Esophagus squamous epithelium (tissue), 5 donors: ENCODE measurements at places on chromosomes 1 and 21.

GRCh38 chr21:35426469-35426868 lies 377.4 kb upstream of the RUNX1 start:
- DNase-seq = no peak

- no peak for DNase-seq
Observed at GRCh38 chr1:93613898-93614297, 67.7 kb downstream of the BCAR3 start.

- DNase-seq = no peak
Observed at GRCh38 chr21:34779860-34780259, 111.1 kb downstream of the CLIC6 start.

GRCh38 chr1:203149188-203149840 lies 21.8 kb downstream of the ADORA1 start:
- no peak for DNase-seq

DNA sequence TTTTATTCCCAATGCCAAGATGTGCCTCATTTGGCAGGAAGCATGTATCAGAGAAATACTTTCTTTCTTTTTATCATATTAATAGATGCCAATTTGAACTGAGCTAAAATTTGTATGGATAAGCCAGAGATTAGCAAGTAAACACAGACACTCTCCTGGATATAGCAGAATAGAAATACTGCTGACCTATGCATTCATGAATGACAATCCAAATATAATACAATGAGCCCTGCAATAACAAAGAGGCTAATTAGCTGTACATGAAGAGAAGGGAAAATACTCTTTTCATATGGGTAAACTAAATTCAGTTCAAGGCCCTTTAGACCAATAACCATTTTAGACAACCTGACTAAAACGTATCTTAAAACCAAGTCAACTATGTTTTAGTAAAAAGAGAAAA lies 388.1 kb upstream of the NR5A2 start:
- no peak for DNase-seq

DNA sequence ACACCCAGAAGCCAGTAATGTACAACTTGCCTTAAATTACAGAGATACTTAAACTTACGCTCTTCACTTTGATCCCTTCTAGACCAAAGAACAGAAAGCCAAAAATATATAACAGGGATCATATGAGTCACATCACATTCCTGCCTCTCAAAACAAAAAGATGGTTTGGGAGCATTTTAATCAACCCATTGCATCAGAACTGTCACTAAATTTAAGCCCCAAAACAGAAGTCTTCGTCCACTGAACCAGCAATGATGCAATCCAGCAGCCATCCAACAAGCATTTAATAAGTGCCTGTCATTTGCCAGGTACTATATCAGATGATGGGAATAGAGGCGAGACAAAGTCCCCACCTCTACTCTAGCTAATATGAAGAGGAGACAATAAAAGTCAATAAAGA lies 42.7 kb upstream of the GLIS1 start:
- no peak for DNase-seq

DNA sequence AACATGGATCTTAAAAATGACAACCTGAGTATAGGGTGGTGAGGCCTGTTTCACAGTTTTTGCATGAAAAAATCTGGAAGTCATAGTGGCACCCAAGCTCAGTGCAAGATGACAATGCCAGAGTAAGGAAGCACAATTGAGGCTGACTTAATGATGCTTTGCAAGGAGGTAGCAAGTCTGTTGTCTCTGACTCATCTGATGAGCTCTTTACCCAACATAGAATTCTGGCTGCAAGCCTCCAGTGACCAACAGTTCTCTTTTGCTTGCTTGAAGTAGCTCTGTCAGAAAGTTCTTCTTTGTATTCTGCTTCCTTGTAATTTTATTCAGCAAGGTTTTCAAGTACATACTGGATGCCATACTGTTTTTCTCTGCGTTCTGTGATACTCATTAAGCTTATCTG lies 117.1 kb downstream of the FOXD2 start:
- no peak for DNase-seq

DNA sequence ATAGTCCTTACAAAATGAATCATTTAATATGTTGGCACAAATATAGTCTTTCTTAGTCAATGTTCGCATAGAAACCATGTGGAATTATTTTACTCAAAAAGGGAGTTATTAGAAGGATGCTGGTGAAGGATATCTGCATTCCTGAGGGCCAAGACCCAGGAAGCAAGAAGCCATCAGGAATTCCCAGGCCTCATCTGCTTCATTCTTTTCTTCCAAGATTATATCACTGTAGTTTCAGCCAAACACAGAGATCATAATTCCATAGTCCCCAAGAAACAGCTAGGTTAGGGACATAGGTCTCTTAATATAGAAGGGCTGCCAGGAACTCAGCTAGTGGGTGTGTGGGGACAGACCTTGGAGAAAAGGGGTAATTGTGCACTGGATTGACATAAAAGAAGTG lies 28.6 kb upstream of the DISC1 start:
- DNase-seq = no peak

DNA sequence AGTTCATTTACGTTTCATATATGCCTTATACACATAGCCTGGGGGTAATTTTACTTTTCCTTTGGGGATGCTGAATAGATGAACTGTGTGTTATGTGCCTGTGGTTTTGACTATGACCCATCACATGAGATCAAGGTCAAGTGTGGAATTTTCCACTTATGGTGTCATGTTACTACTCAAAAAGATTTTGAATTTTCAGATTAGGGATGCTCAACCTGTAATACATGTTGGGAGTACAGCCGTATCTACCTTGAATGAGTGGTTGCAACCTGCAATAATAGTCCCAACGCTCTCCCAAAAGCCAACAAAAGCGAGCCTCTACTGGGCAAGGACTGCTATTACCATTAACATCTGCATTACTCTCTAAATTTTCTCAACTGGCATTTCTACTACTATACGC lies 68.5 kb upstream of the SDC3 start:
- no peak for DNase-seq

- DNase-seq = no peak
Observed at GRCh38 chr1:39992888-39993287, 37.9 kb downstream of the MFSD2A start.
